Chondrocyte (in vitro differentiated cells): ENCODE measurements at places on chromosomes 2 and 18. TPM values are rescaled to one million over a fixed set of nuclear protein-coding genes. Genes with fewer than 3 reads are reported as not detected.

- DNase-seq, result no peak
Observed at GRCh38 chr18:47151439-47151838, 1.1 kb upstream of the HDHD2 start.

Gene NAT8
- total RNA-seq, result not detected in 3 replicates

DNA sequence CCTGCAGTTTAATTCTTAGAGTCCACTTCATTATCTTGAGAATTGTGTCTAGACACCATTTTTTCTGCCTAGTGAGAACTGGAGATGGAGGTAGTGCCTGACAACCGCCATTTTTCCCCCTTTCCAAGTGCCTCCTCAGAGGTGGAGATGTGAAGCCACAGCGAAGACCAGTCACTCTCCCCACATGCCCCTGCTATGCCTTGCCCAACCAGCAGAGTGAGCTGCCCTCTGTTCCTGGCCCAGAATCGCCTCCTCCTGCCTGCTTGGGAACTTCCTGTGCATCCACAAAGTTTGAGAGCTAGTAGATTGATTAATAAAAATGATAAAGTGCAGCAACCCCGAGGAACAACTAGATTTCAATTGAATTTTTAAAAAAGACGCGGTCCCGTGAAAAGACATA lies 123.3 kb downstream of the CLIP4 start:
- DNase-seq, result no peak

DNA sequence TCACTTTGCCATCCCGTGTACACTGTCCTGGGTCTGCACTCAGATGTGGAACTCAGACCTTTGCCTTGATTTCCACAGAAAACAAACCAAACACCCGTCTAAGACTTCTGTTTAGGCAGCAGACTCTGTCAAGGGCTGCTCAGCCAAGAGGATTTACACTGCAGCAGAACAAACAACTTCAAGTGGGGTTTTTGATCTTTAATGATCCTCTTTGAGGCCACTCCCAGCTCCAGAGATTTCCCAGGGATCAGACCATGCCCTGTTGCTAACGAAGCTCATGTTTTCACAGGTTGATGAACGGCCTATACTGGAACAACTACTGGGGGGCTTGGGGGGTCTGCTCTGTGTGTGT lies 52.5 kb upstream of the LGALSL start:
- DNase-seq, result no peak

GRCh38 chr18:38427234-38427633 lies 861.6 kb upstream of the CELF4 start:
- no peak for DNase-seq

GRCh38 chr2:29580223-29580622 lies 341.2 kb downstream of the ALK start:
- DNase-seq, result no peak

GRCh38 chr2:159044804-159045286 lies 76.4 kb downstream of the TANC1 start:
- no peak for DNase-seq

DNA sequence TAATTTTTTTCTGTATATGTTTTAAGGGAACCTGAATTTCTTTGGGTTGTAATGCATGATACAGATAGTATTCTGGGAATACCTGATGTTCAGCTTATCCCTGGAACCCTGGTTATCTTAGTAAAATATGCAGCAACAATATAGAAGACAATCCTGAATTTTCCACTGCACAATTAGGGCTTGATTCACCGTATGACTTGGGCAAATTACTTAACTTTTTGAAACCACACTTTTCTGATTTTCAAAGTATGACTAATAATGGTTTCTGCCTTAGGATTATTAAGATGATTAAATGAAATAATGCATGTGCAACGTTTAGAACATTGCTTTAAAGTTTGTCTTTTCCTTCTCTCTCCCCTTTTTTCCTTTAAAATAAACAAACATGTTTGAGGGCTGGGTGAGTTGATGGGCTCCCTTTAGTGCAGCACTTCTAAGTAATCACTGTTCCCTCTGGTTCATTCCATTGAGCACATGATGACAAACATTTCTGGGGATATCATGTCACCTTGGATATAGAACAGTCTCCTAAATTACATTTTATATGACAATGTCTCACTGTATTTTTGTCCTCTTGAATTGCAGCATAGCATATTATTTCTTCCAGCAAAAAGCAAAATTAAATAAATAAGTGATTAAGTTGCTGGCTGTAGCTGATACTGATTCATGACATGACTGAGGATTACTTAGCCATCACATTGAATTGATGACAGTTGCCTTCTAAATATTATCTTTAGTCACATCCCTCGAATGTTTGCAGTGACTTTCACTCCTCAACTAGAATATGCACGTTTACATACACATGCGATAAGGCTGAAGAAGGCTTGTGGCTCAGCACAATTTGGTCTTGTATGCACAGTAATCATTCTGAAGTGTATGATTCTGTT lies 254.5 kb downstream of the NEDD4L start:
- DNase-seq, result no peak

DNA sequence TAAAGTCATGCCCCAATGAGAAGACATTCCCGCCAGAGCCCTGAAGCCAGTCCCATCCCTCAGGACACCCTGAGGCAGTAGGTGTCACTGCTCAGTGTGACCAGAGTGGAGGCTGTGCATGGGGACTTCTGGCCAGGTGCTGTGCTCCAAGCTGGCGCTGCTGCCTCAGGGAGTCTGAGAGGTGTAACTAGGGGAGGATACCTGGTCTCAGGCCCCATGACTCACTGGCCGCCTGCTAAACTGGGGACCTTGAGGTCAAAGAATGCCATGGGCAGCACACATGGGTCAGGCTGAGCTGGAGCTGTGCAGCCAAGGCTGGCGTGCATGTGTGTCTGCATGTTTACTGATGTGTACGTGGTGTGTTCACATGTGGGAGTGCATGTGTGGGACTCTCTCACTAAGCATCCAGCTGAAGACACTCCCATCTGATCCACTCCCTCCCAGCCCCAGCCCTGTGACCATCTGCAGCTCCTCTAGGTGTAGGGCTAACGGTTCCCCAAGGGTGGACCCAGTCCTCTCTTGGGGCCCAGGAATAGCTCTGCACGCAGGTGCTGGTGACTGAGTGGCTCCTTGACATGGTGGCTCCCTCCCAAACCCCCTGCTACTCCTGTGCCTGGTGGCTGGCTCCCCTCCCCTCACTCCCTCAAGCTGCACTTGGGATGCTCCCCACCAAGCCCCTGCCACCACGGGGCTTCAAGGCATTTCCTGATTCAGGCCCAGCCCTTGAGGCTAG lies 16.5 kb downstream of the HS6ST1 start:
- no peak for DNase-seq

DNA sequence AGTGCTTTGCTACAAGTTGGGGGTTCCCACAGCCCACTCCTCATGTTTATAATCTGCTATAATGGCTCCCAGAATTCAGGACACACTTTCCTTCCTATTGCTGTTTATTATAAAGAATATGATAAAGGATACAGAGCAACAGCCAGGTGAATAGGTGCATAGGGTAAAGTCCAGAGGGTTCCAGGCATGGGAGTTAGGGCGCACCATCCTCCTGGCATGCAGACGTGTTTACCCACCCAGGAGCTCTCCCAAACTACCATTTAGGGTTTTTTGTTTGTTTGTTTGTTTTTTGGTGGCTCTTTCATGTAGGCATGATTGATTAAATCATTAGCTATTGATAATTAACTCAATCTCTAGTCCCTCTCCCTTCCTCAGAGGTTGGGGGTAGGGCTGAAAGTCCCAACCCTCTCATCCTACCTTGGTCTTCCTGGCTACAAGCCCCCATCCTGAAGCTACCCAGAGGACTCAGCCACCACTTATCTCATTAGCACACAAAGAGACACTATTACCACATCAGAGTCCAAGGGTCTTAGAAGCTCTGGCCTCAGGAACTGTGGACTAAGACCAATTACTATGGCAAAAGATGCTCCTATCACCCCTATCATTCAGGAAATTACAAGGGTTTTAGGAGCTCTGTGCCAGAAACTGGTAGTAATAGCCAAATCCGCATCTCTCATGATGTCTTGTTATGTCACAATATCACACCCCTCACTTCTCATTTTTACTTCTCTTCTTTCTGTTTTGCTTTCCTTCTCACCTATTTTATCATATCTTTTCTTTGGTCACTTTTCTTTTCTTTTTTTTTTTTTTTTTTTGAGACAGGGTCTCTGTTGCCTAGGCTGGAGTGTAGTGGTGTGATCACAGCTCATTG lies 154.9 kb upstream of the TTC39C start:
- no peak for DNase-seq

GRCh38 chr2:239594019-239594771 lies 193.4 kb upstream of the HDAC4 start:
- DNase-seq, result peak; percentile 68

DNA sequence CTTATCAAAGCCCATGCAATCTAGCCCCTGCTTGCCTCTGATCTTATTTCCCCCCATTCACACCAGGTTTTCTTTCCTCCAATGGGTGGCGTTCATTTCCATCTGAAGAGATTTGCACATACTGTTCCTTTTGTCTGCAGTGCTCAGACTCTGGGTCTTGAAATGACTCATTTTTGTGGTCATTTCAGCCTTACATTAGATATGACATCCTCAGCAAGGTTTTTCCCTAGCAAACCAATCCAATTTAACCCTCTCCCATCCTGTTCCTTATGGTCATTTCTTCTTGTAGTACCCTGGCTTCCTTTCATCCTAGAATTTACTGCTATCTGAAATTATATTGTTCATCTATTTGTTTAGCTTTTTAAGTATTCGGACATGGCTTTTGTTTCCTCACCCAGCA lies 42.5 kb upstream of the SCN1A start:
- no peak for DNase-seq

DNA sequence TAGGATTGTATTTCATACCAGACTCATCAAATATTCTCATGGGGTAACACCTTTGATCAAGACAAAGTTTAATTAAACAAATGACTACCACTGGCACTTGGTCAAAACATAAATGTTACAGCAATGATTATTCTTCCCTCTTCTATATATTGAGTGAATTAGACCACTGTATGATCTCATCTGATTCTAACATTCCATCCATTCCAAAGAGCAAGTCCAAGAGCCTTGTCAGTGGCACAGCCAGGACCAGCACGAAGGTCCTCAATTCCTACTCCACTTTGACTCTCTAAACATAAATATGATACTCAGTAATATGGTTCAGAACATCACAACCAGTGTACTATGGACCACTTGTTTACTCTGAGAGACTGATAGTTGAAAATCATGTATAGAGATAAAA lies 86.4 kb downstream of the AP1S3 start:
- DNase-seq, result no peak

DNA sequence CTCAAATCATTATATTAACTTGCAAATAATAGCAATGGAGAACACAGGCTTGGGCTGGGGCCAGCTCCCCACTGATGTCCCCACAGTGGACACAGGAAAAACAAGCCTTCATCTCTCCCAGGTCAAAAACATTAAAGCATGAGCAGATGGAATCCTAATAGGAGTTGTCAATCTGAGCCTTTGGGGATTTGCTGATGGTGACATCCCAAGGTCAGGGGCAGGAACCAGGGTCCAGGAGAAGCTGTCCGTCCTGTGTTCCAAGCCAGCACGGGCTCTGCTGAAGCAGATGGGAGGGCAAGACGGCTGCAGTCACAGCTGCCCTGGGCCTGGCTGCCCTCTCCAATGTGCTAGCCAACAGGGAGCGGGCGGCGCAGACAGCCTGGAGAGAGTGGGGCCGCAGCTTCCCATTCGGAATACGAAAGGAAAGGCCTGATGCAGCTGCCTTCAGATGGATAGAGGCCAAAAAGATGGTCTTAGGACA lies 135.5 kb downstream of the NDUFA10 start:
- no peak for DNase-seq

- DNase-seq, result no peak
Observed at GRCh38 chr2:237435844-237436587, 22.1 kb upstream of the COL6A3 start.

Gene C2orf81
- 1.3 to 3.4 TPM (median 1.5 TPM) in 3 replicates for total RNA-seq

GRCh38 chr2:177275743-177276055 lies 11.2 kb upstream of the NFE2L2 start:
- no peak for DNase-seq

DNA sequence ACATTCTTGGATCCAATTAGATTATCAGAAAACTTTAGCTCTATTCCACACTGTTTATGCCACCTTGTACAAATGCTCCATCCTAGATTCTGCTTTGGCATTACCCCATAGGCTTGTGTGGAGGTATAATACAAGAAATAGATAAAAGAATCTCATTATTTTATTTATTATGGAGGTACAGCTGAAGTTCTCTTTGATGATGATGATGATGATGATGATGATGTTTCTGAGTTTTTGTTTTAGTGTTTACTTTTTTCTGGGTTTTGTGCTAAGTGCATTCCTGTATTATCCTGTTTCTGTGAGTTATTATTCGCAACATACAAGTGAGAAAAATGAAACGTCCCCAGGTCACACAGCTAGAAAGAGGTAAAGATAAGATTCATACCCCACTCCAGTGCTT lies 43.4 kb downstream of the ANXA4 start:
- DNase-seq, result no peak

Gene POTEC
- total RNA-seq, result not detected in 3 replicates
